ENCODE measurements at places on chromosomes 7 and 10.

GRCh38 chr10:123570898-123571515 is 95.1 kb upstream of the GPR26 start:
- DNase-seq, result no peak

- no peak for DNase-seq
These were observed 45.2 kb upstream of the NPFFR1 start for GRCh38 chr10:70328967-70329366.

GRCh38 chr7:107957436-107957835 is 45.5 kb downstream of the LAMB1 start:
- DNase-seq, result no peak

GRCh38 chr10:97771055-97771891 is 526 bp downstream of the SFRP5 start:
- no peak for DNase-seq

- no peak for DNase-seq
These were observed 37.2 kb upstream of the PCBD1 start for GRCh38 chr10:70925377-70926225.

DNA sequence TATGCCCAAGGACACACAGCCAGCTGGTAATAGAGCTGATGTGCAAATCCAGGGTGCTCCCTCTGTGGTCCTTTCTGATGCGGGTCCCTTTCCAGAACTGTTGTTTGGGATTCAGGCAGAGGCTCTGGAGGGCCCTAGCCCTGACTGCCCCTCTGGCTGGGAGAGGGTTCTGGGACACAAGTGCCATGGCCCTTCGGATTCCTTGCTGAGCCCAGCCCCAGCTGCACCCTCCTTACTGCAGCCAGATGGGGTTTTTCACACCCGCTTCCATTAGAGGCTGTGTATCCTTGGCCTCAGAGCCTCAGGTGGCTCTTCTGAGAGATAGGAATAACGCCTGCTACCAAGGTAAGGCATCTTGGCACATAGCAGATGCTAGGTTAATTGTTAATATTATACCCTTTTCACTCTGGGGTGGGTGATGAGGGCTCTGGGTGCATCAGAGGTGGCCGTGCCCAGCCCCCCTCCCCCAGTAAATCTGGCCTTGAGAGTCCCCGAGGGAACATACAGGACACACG is 89.8 kb upstream of the LRRC4 start:
- no peak for DNase-seq

GRCh38 chr10:127619546-127620325 is 70.6 kb downstream of the NPS start:
- no peak for DNase-seq
